Breast epithelium (tissue), 4 donors: ENCODE measurements at places on chromosomes 13 and 19. TPM values are rescaled to one million over a fixed set of nuclear protein-coding genes. Genes with fewer than 3 reads are reported as not detected.
A peak's percentile ranks its signal among the peaks of the same experiment; 100 is the strongest.

DNA sequence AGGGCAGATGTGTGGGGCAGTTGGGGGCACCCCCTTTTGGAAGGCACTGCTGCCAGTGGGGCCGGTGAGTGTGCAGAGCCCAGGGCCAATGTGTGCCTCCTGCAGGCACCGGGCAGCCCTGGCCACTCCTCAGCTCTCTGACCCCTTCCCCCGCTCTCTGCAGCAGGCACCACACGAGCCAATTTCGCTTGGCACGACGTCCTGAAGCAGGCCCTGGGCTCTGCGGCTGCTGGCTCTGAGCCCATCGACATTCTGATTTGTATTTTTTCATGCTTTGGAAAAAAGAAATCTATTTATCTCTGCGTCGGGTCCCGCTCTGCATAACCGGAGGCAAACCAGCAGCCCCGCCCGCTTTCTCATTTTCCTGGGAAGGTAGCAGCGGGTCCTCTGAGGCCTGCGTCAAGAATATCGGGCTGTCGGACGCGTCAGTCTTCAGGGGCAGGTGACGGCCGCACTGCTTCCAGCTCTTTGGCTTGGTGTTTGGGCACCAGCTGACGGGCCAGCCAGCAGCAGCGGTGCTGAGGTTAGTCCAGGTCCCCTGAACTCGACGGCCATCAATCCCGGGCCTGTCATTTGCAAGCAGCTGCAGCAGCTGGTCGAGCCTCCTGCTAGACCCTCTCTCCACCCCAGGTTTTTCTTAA, 134.3 kb downstream of the KDM4B start:
- H3K4me3 ChIP-seq: no peak overlapping the region
- peak; percentile 70 for DNase-seq
- H3K27me3 ChIP-seq: no peaks in the 10 kb centered on the region
- peak overlapping the region; percentile 30 for H3K27ac ChIP-seq

DNA sequence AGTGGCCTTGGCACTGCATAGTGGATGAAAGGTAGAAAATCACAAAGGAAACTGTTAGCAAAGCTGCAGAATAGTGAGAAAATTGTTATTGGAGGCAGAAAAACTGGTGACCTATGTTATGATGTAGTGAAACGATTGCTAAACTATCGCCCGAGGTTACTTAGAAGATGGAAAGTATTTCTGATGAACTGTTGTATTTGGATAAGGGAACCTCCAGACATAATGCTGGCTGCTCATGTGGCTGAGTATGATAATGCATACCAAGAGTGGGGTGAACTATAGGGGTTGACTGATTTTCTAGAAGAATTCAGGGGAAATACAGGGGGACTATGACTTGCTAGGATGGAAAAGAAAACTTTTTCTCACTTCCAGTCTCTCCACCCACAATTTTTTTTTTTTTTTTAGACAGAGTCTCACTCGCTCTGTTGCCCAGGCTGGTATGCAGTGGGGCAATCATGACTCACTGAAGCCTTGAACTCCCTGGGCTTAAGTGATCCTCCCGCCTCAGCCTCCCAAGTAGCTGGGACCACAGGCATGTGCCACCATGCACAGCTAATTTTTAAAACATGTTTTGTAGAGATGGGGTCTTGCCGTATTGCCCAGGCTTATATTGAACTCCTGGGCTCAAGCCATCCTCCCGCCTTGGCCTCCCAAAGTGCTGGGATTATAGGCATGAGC, 4.4 kb upstream of the EID2 start:
- H3K4me3 ChIP-seq: no peak overlapping the region
- no peak overlapping the region for H3K27ac ChIP-seq
- H3K36me3 ChIP-seq: no peaks in the 10 kb centered on the region
- no peaks in the 10 kb centered on the region for H3K27me3 ChIP-seq

DNA sequence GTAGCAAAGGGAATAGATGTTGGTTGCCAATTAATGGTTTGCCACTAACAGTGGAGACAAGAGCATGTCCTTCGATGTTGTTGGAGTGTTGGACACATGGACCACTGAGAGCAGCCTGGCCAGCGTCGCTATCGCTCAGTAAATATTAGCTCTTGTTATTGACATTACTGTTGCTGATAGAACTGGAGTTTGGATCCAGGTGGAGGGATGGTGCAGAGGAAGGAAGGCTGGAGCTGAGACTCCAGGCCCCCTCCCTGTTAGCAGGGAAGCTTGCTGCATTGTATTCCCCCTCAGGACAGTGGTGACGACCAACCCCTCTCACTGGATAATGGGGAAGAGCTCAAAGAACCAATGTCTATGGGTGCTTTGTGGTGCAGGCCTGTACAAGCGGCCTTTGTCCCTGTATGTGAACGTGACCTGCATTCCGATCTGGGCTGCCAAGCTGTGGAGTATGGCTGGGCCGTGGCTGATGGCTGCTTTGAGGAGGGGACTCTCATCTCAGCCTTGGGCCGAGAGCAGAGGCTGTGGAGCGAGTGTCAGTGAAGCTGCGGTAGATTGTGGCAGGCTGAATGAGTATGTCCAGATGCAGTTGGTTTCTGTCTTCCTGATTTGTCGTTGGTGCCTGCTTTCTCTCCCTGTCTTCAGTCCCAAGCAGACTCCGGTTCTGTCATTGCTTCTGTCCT, 7.0 kb downstream of the CLASRP start:
- H3K36me3 ChIP-seq: no peaks in the 10 kb centered on the region
- no peak for DNase-seq
- H3K4me3 ChIP-seq: no peak overlapping the region
- H3K27me3 ChIP-seq: no peaks in the 10 kb centered on the region

DNA sequence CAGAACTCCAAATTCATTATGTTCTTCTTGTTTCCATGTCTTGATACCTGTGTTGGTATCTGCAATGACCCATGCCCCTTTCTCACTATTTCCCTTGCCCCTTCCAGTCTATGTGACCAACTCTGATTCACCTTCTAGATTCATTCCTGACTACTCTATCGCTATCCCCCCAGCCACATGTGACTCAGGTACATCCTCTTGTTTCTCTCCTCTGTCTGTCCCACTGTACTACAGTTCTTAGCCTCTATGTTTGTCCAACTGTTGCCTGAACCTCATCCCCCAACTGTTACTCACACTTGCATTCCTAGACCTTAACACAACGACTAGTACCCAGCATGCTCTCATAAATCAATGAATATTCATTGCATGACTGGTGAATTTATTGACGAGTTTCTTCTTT, 10.0 kb upstream of the FLT3 start:
- DNase-seq: no peak
- H3K36me3 ChIP-seq: no peaks in the 10 kb centered on the region
- H3K27ac ChIP-seq: no peak overlapping the region
- no peaks in the 10 kb centered on the region for H3K4me1 ChIP-seq

DNA sequence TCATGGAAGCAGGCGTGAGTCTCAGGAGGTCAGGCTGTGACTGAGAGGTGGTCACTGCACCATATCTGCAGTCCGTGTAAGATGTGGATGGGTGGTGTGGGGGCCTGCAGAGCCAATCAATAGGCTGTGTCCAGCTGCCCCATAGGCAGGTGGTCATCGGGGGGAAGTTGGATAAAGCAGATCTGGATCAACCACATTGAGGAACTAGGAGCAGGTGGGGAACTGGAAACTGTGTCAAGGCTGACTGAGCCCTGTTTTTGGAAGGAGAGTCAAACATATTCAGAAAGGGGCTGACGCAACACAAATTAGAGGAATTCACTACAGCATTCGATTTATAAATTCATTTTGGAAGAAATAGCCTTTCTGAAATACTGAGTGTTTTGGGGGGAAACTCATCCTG, 15.0 kb downstream of the CLEC4M start:
- DNase-seq: no peak
- H3K4me1 ChIP-seq: no peaks in the 10 kb centered on the region
- H3K27me3 ChIP-seq: peaks cover 16% of the 10 kb centered on the region
- no peak overlapping the region for H3K4me3 ChIP-seq
- no peak overlapping the region for H3K27ac ChIP-seq
- H3K36me3 ChIP-seq: no peaks in the 10 kb centered on the region

DNA sequence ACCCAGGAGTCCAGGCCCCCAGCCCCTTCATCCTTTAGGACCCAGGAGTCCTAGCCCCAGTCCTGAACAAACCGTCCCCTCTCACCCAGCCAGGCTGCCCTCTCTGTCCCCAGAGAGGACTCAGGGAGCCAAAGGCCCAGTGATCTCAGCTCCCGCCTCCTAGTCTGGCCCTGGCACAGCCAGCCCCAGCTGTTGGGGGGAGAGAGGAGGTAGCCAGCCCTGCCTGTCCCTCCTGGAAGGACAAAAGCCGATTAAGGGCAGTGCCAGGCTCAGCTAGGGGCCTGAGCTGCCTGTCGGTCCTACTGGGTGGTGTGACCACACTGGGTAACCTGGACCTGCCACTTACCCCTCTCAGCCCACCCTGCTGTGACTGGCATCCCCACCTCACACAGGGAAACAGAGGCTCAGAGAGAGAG, 14.5 kb downstream of the LIPE start:
- no peak overlapping the region for H3K4me3 ChIP-seq
- no peak overlapping the region for H3K27ac ChIP-seq
- no peaks in the 10 kb centered on the region for H3K27me3 ChIP-seq
- peaks cover 3% of the 10 kb centered on the region for H3K4me1 ChIP-seq

DNA sequence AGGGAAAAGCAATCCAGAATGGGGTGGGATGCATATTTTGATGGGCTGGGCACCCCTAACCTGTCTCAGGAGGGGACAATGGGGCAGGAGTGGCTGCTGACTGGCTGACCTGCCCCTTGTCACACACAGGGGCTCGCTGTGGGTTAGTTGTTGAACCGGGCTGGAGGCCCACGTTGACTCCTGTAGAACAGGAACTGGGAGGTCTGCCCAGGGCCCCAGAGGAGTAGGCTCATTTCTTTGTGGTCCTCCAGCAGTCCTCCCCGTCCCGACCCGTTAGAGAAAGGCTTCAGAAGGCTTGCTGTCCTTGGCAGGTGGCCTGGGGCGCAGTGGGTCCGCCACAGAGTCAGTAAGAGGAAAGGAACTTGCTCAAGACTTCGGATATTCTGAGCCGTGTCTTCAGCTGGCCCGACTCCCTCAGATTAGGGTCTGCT, 70.1 kb downstream of the COL4A1 start:
- no peaks in the 10 kb centered on the region for H3K27me3 ChIP-seq
- no peak for DNase-seq
- no peaks in the 10 kb centered on the region for H3K36me3 ChIP-seq
- H3K27ac ChIP-seq: peak overlapping the region; percentile 0
- H3K4me3 ChIP-seq: no peak overlapping the region

GRCh38 chr13:24723206-24723605, 40.8 kb upstream of the RNF17 start:
- H3K36me3 ChIP-seq: no peaks in the 10 kb centered on the region
- H3K4me3 ChIP-seq: no peak overlapping the region
- DNase-seq: no peak
- H3K27me3 ChIP-seq: peaks cover 6% of the 10 kb centered on the region
- no peaks in the 10 kb centered on the region for H3K4me1 ChIP-seq

DNA sequence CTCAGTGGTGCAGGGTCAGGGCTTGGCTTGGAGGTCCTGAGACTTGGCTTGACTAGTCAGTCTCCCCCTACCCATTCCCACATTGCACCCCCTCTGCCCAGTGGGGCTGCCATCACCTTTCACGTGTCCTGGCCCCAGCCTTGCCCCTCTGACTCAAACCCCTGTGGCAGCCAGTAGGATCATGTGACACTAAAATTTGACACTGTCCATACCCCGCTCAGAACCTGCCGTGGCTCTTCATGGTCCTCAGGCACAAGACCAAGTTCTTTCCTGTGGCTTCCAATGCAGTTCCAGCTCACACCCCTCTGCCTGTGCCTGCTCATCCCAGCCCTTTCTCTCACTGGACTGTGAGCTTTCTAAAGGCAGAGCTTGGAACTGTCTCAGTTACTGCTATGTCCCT, 2.2 kb downstream of the PSMD8 start:
- H3K4me3 ChIP-seq: no peak overlapping the region
- H3K27ac ChIP-seq: no peak overlapping the region
- peaks cover 4% of the 10 kb centered on the region for H3K36me3 ChIP-seq
- peaks cover 12% of the 10 kb centered on the region for H3K4me1 ChIP-seq

DNA sequence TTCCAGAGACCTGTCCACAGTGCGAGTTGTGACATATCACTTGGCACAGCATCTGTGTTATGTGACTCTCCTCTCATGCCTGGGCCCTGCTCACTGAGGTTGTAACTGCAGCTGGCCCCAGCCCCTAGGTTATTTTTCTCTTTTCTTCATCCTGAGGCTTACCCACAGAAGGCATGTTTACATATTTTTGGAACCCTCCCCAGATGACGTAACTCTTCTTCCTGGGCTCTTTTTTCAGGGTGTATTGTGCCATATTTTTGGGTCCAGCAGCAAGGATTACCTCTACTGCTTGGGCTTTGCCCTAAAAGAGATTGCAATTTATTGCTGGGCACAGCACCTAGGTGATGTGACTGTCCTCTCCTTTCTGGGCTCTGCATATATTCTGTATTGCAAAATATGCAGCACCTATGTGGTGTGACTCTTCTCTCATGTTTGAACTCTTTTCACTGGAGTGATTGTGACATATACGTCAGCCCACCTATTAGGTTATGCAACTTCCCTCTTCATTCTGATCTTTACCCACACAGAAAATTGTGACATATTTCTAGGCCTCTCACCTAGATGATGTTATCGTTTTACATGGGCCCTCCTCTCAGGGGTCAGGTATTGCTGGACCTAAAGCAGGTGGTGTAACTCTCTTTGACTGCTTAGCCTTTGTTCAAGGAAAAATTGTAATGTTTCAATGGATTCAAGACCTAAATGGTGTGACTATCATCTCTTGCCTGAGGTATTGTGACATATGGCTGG, 64.5 kb upstream of the ZNF724 start:
- no peak overlapping the region for H3K4me3 ChIP-seq
- H3K27ac ChIP-seq: no peak overlapping the region
- no peak for DNase-seq
- no peaks in the 10 kb centered on the region for H3K36me3 ChIP-seq
- no peaks in the 10 kb centered on the region for H3K27me3 ChIP-seq

DNA sequence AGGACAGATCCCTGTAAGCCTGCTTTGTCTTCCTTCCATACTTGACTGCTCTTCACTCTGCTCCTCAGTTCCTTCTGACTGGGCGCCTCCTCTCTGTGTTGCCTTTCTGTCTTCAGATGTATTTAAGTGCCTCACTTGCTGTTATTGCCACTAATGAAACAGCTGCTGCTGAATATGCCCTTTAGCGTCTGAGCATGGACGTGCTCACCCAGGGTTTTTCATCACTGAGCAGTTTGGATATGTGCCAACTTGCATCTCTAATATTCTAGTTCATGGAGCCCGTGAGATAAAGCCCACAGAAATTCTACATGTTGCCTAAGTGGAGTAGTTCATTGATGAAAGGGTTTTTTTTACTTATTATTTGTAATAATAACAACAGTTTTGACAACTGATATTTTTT, 198.2 kb downstream of the MYO16 start:
- H3K27me3 ChIP-seq: no peaks in the 10 kb centered on the region
- no peak overlapping the region for H3K4me3 ChIP-seq
- H3K36me3 ChIP-seq: no peaks in the 10 kb centered on the region
- DNase-seq: no peak

GRCh38 chr19:38990949-38991697, 15.6 kb upstream of the FBXO17 start:
- H3K4me3 ChIP-seq: no peak overlapping the region
- no peaks in the 10 kb centered on the region for H3K4me1 ChIP-seq
- no peak for DNase-seq
- H3K27me3 ChIP-seq: peaks cover 4% of the 10 kb centered on the region

ZSCAN4 gene
- total RNA-seq: not detected

HPN gene
- total RNA-seq: 1.8 TPM

ZNF415 gene
- 14.1 TPM for total RNA-seq
